ENCODE measurements at places on chromosomes 5 and 9.

DNA sequence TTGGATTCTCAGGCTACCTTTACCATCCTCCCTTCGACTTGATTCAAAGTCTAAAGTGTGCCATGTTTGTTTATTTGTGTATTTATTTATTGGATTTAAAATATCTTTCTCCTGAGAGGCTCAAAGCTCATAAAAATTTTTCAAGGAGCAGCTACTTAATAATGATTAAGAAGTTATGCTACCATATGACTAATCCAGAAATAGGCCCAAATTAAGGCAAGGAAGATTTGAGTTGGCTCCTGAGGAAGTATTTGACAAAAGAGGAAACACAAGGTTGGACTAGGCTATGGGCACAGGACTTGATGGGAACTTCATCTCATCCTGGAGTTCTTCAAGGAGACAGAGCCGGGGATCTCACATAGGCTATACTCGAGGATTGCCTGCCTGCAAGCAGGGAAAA lies 22.4 kb upstream of the PPP2CA start:
- no peak for DNase-seq

DNA sequence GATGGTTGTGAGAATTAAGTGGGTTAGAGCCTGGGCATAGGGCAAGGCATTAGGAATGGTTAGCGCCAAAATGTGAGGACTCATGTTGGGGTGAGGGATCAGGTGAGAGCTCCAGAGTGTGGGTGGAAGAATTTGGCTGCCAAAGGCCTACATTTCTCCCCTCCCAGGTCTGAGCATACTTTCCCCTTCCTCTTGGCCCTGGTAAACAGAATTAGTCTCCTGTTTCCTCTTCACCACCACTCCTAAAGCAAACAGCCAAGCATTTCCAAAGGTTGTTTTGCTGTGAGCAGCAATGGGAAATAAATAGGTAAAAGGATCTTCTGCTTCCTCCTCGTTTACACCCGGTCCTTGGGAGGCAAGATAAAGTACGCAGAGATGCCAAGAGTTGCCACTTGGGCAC lies 132.5 kb downstream of the ZSWIM6 start:
- DNase-seq: no peak

- DNase-seq: no peak
Measured at GRCh38 chr5:120463991-120464626, at the start of gene PRR16. Gene PRR16 (plus strand): TSS chr5:120464300.

- no peak for DNase-seq
Measured at GRCh38 chr5:173840111-173840983, 47.8 kb upstream of the CPEB4 start.

DNA sequence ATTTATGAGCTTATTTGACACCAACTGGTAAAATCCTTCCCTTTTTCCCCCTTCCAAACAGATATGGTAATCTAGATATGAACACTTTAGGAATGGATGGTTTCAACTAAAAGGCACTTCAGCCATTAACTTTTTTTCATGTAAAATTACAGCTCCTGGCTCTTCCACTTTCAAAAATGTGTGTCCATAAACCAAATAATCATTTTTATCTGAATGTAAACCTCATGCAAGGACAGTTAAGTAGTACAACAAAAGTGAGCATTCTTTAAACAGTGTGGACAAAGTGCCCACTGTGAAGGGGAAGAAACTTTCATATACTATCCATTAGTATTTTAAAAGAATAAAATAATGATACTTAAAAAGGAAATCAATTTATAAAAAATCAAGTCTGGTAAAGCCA lies 17.2 kb downstream of the RAB14 start:
- no peak for DNase-seq

GRCh38 chr9:35731415-35732184 lies 395 bp downstream of the TLN1 start:
- DNase-seq: no peak

DNA sequence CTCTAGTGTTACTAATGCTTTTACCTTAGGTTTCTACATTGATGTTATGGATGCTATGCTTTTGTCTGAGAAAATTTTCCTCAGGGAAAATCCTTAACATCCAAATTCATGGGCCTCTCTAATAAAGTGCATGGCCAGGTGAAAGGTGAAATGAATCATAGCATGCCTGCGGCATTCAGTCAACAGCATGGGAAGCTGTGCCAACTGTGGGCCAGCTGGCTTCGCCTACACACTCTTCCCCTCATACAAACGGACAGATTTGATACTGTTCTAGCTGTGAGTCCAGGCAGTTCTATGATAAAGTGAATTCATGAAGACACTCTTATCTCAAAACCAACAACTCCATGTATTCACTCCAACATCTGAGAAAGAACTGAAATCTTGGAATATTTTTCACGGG lies 374.1 kb downstream of the PLK2 start:
- DNase-seq: no peak

GRCh38 chr9:4489562-4489918 lies 728 bp upstream of the SLC1A1 start:
- DNase-seq: no peak

- DNase-seq: no peak
Measured at GRCh38 chr5:180527659-180528058, 33.5 kb downstream of the CNOT6 start.

DNA sequence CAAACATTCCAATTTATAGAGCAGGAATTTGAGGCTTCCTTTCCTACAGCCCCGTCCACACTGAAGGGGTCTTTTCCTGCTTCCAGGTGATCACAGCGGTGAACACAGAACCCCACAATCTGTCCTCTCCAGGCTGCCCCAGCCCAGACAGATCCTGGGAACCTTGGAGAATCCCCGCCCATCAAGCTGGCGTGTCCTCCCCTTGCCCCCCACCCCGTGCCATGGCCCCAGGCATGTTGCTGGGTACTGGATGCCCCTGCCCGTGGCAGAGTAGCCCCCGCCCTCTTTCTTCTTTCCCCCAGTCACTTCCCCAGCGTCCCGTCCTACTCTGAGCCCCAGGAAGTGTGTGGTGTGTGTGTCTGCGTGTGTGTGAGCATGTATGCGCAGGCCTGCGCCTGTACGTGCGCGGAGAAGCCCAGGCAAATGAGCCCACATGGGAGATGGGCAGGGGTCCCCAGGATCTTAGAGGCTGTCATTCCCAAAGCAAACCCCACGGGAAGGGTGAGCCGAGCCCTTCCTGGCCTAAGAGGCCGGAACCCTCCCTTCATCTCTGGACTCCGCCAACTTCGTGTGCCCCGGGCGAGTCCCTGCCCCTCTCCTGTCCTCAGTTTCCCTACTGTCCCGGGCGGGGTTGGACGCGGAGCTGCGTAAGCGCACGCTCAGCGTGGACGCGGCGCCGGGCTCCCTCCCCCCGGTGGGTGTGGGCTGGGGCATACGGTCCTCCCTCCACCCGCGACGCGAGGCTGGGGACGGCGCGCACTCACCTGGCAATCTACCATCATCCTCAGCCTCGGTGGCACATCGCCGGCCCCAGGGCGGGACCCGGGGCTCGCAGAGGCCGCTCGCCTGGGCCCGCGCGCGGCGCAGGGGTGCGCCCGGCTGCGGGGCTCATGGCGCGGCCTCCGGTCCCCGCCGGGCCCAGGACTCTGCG lies 15.2 kb downstream of the GBGT1 start:
- peak; percentile 37 for DNase-seq

DNA sequence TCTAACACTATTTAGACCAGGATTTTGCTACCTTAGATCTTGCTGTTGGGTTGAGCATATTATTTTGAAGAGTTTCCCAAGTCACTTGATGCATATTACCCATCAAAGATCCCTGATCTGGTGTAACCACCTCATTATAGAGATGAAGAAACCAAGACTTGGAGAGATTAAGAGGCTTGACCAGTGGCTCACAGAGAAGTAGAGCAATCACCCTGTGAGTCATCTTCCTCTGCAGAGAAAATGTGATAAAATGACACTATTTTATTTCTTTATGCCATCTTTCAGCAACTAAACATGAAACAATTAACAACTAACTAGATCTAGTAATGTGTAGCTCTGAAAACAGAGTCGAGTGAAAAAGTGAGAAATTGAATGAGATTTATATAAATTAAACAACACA lies 76.1 kb downstream of the KIF4B start:
- no peak for DNase-seq

GRCh38 chr5:36073595-36074216 lies 7.0 kb upstream of the UGT3A2 start:
- DNase-seq: peak; percentile 88

DNA sequence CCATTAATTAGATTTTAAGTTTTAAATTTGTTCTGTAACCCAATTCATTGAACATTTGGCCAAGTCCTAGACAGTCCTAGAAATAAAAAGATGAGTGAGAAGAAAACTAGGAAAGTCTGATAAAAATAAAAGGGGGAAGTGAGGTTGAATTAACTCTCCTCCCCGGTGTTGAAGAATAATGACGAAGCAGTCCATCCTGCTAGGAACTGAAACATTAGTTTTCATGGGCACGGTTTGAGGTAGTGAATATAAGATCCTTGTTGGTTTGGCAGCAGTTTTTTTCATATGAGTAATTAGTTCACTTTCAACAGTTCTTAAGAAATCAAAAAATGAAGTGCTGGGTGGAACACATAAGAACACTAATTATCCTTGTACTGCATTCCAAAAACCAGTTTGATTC lies 103.1 kb downstream of the MTREX start:
- no peak for DNase-seq

- peak; percentile 55 for DNase-seq
Measured at GRCh38 chr5:96997265-96997859, 61.5 kb downstream of the LNPEP start.

DNA sequence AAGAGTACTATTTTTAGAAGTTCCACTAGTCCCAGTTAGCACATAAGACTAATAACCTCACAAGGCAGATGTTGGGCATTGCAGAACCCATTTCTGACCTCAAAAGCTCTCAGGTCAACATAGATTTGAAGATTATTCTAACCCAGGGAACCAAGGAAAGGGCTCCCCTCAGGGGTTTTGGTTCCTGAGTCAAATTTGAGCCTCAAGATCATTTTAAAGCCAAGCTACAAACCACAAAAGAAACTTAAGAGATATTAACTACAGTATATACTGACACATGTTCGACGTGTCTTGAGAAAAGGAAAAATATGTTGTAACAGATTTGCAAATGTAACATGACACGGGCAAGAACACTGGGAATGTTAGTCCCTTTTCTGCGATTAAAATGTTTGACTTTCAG lies 88.6 kb downstream of the GNAQ start:
- DNase-seq: no peak

DNA sequence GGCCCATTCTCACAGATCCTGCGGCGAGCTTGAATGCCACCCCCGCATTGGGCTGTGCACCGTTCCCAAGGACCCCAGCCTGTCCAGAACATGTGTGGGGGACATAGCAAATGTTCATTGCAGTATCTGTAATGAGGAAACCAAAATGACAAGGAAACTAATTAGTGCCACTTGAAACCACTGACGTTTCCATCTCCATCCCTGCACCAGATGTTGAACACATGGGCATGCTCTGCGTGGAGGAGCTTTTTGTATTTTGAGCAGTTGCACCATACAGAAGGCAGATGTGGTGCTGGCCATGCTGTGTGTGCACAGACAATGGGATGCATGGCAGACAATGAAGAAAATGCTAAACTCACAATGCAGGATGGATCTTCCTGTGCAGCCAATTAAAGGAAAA lies 437.7 kb downstream of the SEMA5A start:
- DNase-seq: no peak

DNA sequence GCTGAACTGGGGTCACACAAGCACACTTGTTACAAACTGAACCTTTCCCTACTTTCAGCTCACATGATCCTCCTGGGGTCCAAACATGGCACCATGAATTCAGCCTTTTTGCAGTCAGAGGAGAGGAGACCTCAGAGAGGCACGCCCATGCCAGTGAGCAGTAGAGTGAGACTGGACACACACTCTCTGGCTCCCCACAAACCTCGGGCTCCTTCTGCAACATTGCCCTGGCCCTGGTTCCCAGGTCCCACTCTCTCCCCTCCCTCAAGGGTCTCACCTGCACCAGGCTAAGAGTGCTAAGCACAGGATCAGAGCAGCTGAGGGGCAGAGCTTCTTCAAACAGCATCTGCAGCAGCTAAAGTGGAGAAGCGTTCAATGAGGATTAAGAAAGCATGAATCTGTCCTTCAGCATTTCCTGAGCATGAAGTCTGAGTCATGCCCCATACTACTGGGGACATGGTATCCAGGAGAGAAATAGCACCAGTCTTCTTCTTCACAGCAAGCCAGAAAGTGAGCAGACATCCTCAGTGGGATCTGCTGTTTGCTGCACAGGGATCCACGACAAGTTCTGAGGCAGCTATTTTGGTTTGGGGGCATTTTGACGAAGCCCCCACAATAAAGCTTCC lies 27.2 kb downstream of the SLC35A4 start:
- no peak for DNase-seq

DNA sequence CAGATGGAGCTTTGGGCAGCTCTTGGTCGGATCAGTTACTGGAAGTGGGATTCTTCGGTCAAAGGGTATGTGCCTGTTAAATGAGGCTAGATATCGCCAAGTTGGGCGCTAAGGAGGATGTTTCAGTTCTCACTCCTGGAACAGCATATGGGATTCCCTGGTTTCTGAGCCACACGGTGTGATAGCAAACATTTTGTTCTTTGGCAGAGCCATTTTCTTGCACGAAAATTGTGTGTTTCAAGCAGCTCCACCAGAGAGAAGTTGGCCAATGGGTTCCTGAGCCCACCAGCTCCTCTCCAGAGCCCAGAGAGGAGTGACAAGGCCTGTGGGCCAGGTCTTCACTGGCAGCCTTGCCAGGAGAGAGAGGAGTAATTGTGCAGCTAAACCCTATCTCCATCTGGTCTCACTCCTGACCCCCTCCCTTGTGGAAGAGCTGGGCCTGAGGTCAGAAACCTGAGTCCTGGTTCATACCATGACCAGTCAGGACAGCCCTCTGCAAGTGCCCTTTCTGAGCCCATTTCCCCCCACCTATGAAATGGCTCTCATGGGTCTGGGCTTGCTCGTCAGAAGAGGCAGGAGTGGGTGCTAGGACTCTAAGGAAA lies 10.7 kb upstream of the SLC6A7 start:
- no peak for DNase-seq

GRCh38 chr9:86700629-86701028 lies 246.7 kb downstream of the GAS1 start:
- no peak for DNase-seq

DNA sequence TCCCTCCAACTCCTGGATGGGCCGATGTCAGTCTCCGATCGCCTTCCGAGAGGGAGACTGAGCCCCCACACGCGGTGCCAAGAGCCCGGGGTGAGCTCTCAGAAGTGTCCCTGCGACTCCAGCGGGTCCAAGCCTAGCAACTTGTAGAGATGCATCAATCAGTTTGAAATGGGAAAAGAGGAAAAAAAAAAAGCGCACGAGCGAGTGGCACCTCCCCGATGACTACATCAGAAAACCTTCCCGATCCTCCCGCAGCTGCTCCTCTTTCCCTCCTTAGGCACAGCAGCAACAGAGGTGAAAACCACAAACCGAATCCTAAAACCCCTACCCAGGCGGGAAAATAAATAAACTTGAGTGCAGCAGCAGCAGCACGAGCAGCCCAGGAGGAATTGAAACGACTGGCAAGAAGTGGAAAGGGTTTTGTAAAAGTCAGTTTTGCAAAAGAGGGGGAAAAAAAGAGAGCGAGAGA lies 1.0 kb upstream of the EFNA5 start:
- DNase-seq: no peak

GRCh38 chr9:38305582-38305981 lies 86.9 kb upstream of the ALDH1B1 start:
- no peak for DNase-seq

- peak; percentile 44 for DNase-seq
Measured at GRCh38 chr5:138082033-138082432, 1.8 kb upstream of the WNT8A start.

GRCh38 chr5:15639288-15639687 lies 139.3 kb downstream of the FBXL7 start:
- no peak for DNase-seq
